A549 treated with CpdA at 1 μM for 4 hours (cell line): ENCODE measurements at places on chromosomes 2 and 18. TPM values are rescaled to one million over a fixed set of nuclear protein-coding genes. Genes with fewer than 3 reads are reported as not detected.

REG1A gene
- total RNA-seq: not detected in 5 replicates

ABCB11 gene
- total RNA-seq: 0.02 TPM in 1 of 5 replicates, not detected in the others

VIL1 gene
- total RNA-seq: 0.10 to 0.95 TPM (median 0.36 TPM) in 5 replicates

AMER3 gene
- total RNA-seq: not detected in 5 replicates

SH2D6 gene
- 0.43 to 1.0 TPM (median 0.78 TPM) in 5 replicates for total RNA-seq

PIEZO2 gene
- total RNA-seq: 0.41 to 0.79 TPM (median 0.58 TPM) in 5 replicates
